Thoracic aorta (tissue), 2 donors: ENCODE measurements at places on chromosomes 3 and 15. TPM values are rescaled to one million over a fixed set of nuclear protein-coding genes. Genes with fewer than 3 reads are reported as not detected.

The ACTC1 gene
- 47.7 TPM for total RNA-seq

The CLDN11 gene
- 2.5 TPM for total RNA-seq

The NPAP1 gene
- total RNA-seq, result not detected

The INAFM2 gene
- total RNA-seq, result 79.2 TPM

The EIF4G1 gene
- 334 TPM for total RNA-seq

The MB21D2 gene
- 6.4 TPM for total RNA-seq

The SLC28A1 gene
- total RNA-seq, result 0.41 TPM

The STRA6 gene
- total RNA-seq, result not detected

The LTK gene
- total RNA-seq, result 0.81 TPM

The CPLX3 gene
- not detected for total RNA-seq

The CD86 gene
- 6.0 TPM for total RNA-seq

The GOLGA8Q gene
- total RNA-seq, result 15.8 TPM

The LRRC15 gene
- 0.27 TPM for total RNA-seq

The BRPF1 gene
- total RNA-seq, result 16.4 TPM

The ACP3 gene
- total RNA-seq, result 5.6 TPM

The ALPK3 gene
- total RNA-seq, result 56.9 TPM

The NPRL2 gene
- 21.0 TPM for total RNA-seq

The STAB1 gene
- 837 TPM for total RNA-seq

The PIK3R4 gene
- 53.5 TPM for total RNA-seq

The LINGO1 gene
- total RNA-seq, result 4.6 TPM

The ALG1L2 gene
- total RNA-seq, result not detected

The MST1 gene
- total RNA-seq, result 9.2 TPM
